KBM-7 (cell line): ENCODE measurements at places on chromosomes 7 and 10.

DNA sequence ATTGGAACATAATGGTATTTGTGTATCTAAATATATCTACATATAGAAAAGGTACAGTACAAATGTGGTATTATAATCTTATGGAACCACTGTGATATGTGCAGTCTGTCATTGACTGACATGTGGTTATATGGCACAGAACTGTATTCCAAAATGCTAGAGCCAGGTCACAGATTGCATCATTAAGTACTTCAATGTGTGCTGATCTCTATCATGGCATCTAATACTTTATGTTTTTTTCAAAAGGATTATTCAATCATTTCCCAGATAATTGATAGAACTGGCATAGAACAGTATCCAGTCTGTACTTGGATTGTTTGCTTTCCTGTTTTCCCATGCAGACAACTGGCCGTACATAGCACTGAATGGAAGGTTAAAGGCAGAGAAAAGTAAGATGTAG, 662.7 kb downstream of the PARD3 start:
- DNase-seq: no peak

GRCh38 chr7:101236292-101236835, 1.2 kb downstream of the CLDN15 start:
- DNase-seq: no peak

DNA sequence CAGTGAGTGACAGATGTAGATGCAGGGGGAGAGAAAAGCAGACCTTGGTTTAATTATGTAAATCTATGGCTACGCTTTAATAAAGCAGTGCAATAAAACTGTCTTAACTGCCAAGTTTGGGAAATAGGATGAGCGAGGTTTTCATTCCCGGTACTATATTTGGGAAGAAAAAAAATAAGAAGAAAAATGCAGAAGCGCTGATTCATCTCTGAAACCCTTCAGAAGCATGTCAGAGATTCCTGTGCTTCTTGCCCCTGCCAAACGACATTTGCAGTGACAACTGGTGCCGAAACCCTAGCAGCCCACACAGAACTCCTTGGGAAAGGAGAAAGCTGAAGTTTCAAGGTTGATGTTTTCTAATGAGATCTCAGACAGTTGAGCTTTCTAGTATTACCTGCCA, 380.7 kb downstream of the REEP3 start:
- no peak for DNase-seq

DNA sequence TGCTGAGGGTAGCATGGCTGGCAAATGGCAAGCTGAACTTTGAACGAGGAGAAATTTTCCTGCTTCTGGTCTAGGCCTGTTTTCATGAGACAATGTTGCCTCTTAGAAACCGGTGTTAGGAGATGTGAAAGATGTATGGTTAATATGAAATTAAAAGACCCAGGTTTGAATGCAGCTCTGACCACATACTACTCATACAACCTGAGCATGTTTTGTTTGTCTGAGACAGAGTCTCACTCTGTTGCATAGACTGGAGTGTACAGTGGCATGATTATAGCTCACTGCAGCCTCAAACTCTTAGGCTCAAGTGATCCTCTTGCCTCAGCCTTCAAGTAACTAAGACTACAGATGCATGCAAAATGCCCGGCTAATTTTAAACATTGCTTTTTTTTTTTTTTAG, 193.4 kb upstream of the FZD8 start:
- DNase-seq: no peak

- peak; percentile 2 for DNase-seq
Measured at GRCh38 chr7:94888551-94888950, 18.8 kb upstream of the PPP1R9A start.

DNA sequence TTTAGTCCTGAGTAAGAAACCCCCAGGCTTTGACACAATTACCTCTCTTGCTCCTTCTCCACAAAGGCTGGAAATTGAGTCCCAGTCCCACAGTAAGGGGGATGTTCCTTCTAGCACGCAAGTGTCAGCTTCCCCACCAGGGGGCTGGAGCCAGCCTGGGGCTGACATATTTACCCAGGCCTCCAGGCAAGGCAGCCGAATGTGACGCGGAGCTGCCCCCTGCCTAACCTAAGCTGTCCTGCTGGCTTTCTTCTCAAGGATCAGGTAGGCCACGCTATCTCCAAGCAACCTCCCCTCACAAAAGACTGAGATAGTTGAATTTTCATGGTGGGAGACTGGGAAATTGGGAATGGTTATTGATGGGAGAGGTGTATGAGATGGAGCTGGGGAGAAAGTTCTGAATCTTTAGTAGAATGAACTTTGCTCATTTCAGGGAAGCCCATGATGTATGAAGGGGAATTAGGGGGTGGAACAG, 19.2 kb upstream of the BMPER start:
- peak; percentile 9 for DNase-seq

DNA sequence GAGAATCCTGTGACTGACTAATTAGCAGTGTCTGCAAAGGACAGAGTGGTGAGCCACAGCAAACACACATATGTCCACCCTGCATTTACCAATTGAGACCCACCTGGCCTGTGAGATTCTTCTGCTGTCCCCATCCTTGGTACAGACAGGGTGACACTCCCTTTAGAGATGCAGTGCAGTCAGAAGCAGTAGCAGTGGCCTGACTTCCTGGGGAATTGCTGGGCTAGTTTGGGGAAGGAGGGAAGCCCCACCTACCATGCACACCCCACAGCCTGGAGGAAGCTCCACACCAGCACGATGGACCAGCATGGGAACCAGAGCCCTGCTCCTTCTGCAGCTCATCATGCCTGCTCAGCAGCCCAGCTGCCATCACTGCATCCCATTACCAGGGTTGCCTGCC, 924.9 kb upstream of the ZNF722 start:
- DNase-seq: no peak

DNA sequence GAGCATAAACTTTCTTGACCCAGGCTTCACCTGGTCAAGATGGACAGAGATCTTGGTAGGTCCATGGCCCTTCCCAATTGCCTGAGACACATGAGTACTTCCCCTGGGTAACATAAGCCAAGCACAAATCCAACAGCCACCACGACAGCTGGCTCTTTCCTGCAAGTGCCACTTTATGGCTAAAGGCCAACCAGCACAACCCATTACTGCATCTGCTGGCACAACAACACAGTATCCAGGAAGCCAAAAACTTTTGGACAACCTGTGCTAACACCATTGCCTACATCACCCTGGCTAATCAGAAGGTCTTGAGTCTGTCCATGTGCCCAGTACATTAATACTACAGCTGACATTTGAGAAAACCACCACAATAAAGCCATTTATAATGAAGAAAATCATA, 548.0 kb upstream of the SEMA3D start:
- no peak for DNase-seq

GRCh38 chr10:26806557-26806956, 54.2 kb downstream of the ABI1 start:
- DNase-seq: no peak
